ENCODE measurements at places on chromosomes 1 and 21.

- no peak for DNase-seq
Measured at GRCh38 chr1:201486187-201486586, 17.2 kb upstream of the PHLDA3 start.

DNA sequence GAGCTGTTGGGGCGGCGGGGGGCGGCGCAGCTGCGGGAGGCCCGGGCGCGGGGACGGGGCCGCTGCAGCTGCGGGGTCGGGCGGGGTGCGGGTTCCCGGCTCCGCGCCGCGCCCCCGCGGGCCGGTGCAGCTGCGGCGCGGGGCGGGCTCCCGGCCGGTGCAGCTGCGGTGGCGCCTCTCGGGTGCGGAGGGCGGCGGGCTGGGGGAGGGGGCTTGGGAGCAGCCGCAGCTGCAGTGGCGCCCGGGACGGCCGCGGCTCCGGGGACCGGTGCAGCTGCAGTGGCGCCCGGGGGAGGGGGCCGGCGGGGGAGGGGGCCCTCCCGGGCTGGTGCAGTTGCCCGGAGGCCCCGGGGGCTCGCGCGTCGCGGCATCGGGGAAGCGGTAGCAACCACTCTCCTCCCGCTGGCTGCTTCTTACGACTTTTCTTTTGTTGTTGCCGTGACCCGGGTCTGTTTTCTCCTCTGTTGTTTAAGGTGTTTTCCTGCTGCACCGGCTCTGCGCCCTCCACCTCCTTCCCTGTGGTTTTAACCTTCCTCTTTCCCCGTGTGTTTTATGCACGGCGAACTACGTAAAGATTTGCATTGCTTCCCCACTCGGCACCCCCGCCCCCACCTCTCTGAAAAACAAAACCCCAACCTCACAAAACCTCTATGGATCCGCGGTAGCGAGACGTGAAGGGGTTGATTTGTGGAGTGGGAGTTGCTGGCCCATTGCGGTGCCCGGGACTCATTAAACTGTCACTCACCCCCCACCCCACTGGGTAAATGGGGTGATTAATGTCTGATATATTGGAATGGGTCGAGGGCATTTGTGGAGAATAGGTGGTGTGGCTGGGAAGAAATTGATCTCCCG, 1.7 kb upstream of the ZBTB18 start:
- peak; percentile 50 for DNase-seq

DNA sequence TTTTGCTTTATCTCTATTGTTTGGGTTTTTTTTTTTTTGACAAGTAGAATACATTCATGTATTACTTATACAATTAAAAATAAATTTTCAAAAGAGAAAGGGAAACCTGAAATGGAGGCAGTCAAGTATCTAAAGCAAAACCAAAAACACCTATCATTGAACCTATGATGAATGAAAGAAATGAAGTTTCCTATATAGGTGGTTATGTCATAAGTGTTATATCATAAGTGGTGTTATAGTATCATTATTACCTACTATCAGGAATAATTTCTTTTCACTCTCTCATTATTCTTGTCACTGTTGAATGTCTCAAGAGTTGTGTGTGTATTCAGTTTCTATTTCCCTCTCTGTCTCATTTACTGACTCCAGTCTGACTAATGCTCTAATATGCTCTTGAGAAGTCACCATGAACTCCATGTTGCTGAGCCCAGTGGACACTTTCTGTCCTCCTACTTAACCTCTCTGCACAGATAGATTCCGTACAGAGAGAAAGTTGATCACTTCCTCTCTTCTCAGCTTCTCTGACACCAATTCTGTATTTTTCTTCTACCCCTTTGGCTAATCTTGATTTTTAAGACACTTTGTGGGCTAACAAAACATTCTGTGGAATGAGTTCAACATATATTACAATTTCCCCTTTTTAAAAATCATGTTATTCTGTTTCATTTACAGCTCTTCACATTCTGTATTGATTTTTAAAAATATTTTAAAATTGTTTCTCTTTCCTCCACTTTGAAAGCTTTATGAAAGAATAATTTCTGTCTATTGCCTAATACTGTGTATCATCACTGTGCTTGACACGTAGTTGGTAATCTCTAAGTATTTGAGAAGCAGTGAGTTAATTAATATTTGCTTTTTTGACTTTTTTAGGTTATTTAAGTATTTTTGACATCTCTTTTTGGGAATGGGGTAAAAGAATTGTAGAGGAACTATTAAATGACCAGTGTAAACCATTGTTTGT, 50.1 kb downstream of the RASAL2 start:
- DNase-seq, result no peak

- DNase-seq, result no peak
Measured at GRCh38 chr1:66283622-66284041, 250.3 kb upstream of the SGIP1 start.

DNA sequence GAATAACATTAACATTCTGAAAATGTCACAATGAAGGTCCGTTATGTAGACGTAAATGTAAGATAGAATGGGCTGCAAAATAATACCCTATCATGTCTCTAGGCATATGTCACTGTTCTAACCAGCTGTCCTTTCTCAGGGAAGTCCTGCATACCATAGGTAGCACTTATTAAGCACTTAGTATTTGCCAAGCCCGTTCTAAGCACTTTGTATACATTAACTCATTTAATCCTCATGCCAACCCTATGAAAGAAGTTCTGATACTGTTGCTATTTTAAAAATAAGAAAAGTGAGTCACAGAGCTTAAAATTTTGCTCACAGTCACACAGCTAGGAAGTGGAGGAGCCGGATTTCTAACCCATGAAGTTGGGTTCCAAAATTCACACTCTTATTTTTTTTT, 15.7 kb downstream of the GAS5 start:
- no peak for DNase-seq

GRCh38 chr1:3912809-3913685, 13.0 kb upstream of the C1orf174 start:
- DNase-seq, result no peak

GRCh38 chr1:10537082-10537766, 62.5 kb downstream of the PEX14 start:
- DNase-seq, result no peak

DNA sequence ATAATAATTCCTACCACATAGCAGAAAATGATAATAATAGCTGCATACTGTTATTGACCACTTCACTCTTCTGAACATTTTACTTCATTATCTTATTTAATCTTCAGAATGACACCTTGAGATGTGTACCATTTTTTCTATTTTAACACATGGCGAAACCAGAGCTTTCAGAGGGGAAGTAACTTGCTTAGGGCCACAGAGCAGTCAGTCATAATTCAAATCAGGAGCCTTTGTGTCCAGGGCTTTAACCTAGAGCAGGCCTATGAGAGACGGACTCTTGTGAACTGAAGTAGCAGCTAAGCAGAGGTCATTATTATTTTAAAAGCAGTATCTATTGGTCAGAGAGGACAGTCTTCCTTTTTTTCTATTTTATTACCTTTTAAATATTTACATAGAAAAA, 114.0 kb downstream of the ROR1 start:
- no peak for DNase-seq

GRCh38 chr1:12178511-12178910, 11.7 kb downstream of the TNFRSF1B start:
- DNase-seq, result no peak

GRCh38 chr1:109750920-109751319, 10.1 kb upstream of the GSTM3 start:
- no peak for DNase-seq

DNA sequence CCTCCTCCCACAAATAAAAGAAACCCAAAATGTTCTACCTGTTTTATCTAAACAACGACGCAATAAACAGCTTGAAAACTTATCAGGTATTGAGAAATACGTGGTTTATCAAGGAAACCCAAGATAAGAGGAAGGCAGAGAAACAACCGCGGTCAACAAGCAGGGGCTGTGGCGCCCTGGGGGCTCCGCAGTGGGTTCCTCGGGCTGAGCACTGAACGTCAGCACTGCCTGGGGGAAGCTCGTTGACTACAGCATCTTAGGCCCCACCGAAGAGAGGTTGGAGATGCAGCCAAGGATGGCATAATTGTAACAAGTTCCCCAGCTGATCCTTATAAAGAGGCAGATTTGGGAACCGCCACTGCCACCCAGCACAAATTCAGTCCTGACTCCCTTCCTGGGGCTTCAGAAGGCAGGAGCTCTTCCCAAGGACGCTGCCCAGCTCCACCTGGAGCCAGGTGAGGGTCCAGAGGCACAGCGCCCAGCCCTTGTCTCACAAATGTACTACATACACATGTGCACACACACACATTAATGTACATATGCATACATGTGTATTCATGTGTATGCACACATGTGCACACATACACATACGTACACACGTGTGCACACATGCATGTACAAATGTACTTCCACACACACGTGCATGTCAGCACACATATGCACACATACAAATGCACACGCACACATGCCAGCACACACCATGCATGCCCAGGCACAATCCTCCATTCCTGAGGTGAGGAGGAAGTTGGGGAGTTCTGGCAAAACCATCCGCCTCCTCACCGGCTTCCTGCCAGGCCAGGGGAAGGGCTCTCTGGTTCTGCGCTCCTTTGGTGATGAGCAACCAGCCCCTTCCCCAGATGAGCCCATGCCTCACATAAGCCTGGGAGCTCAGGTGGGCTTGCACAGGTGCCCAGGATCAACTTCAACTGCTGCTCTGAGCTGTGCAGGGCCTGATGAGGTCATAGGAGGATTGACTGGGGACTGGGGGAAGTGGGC, 251.1 kb downstream of the NPHP4 start:
- DNase-seq, result no peak

DNA sequence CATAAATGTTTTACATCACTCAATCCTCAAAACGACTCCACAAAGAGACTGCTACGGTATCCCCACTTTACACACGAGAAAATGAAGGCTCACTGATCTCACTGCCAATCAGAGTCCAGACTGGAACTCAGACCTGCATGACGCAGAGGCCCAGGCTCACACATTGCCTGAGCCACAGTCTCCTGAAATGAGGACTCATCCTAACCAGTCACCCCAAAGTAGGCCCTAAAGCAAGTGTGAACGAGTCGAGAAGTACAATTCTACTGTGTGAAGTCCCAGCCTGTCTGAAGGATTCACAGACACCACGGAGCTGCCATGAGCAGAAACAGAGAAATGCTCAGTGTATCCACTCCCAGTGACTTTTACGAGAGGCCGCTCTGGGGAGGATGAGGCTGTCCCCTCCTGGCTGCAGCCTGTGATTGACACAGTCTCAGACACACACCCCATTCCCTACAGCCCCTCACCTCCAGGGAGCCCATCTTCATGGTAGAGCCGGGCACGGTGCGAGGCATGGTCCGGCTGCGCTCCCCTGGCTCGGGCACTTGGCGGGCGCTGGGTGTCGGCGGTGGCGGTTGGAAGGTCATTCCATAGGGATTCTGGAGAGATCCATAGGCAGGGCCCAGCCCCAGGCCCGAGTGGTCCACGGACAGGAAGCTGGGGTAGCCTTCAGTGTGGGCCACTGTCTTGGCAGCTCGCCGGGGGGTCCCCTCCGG, 26.7 kb upstream of the COL16A1 start:
- DNase-seq, result no peak

- peak; percentile 57 for DNase-seq
Measured at GRCh38 chr1:87335175-87335884, 6.7 kb downstream of the LMO4 start.

- no peak for DNase-seq
Measured at GRCh38 chr1:31920956-31921355, 17.2 kb downstream of the PTP4A2 start.

GRCh38 chr1:173258479-173259264, 51.5 kb upstream of the TNFSF4 start:
- no peak for DNase-seq
